ENCODE measurements at places on chromosomes 13 and 19.

GRCh38 chr13:100544866-100545683 is 43.5 kb downstream of the GGACT start:
- no peak for DNase-seq

GRCh38 chr13:113815151-113816058 is 48.5 kb downstream of the GAS6 start:
- DNase-seq = no peak

- no peak for DNase-seq
Measured at GRCh38 chr19:35249146-35249847, 495 bp downstream of the LSR start.

- no peak for DNase-seq
Measured at GRCh38 chr13:111546921-111547675, 226.7 kb downstream of the TEX29 start.

- DNase-seq = peak; percentile 54
Measured at GRCh38 chr19:48874303-48875135, 2.3 kb downstream of the PPP1R15A start.

GRCh38 chr13:24491845-24492244 is 20.7 kb downstream of the PARP4 start:
- no peak for DNase-seq

DNA sequence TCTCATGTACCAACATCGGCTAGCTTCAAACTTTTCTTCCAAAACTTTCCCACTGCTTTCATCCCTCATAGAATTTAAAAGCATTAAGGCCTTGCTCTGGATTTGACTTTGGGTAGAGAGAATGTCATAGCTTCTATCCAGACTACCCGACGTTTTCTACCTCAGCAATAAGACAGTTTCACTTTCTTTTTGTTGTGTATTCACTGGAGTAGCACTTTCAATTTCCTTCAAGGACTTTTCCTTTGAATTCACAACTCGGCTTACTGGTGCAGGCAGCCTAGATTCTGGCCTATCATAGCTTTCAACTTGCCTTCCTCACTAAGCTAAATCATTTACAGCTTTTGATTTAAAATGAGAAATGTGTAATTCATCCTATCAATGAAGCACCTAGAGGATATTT is 420.4 kb upstream of the GPC6 start:
- no peak for DNase-seq

DNA sequence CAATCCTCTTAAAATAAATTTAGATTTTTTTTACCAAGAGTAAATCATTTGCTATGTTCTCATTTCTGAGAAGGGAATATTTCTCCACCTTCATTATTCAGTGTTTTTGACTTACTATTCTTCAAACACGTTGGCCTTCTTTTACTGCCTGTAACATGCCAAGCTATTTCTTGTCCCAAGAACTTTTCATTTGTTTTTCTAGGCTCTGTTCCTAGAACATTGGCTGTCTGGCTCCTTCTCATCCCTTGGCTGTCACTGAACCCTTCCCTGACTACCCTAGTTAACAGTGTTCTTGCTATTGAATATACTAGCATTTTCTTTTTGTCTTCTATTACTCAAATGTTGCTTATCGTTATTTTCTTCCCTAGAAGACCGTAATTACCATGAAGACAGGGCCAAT is 248.1 kb downstream of the ITGBL1 start:
- no peak for DNase-seq

DNA sequence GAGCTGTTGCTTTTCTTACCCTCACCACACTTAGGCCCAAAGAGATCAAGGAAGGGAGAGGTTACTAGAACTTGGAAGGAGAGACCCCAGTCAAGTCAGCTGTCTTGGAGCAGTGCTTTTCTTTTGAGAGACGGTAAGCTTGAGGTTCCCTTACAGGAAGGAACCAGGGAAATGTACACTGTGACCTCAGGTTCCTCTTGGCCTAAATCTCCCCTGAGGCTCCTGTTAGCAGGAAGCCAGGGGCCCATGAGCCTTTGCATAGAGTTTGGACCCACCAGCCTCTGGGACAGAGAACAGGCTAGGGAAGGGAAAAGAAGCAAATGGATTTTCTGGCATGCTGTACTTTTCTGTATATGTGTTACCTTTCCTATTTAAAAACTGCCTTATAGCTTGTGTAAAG is 5.9 kb upstream of the GPR18 start:
- DNase-seq = no peak

- peak; percentile 33 for DNase-seq
Measured at GRCh38 chr13:59677966-59678814, 485.5 kb downstream of the DIAPH3 start.

- no peak for DNase-seq
Measured at GRCh38 chr19:30091456-30091855, 149.4 kb downstream of the URI1 start.

DNA sequence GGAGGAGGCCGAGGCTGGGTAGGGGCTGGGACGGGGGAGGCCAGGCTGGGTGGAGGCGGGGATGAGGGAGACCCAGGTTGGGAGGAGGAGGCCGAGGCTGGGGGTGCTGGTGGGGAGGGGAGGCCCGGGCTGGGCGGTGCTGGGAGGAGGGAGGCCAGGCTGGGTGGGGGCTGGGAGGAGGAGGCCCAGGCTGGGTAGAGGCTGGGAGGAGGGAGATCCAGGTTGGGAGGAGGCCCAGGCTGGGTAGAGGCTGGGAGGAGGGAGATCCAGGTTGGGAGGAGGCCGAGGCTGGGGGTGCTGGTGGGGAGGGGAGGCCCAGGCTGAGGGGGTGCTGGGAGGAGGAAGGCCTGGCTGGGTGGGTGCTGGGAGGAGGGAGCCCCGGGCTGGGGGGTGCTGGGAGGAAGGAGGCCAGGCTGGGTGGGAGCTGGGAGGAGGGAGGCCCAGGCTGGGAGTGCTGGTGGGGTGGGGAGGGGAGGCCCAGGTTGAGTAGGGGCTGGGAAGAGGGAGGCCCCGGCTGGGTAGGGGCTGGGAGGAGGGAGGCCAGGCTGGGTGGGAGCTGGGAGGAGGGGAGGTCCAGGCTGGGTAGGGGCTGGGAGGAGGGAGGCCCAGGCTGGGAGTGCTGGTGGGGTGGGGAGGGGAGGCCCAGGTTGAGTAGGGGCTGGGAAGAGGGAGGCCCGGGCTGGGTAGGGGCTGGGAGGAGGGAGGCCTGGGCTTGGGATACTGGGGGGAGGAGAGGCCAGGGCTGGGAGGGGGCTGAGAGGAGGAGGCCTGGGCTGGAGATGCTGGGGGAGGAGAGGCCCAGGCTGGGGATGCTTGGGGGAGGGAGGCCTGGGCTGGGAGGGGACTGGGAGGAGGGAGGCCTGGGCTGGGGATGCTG is 10.7 kb downstream of the TPGS1 start:
- no peak for DNase-seq

DNA sequence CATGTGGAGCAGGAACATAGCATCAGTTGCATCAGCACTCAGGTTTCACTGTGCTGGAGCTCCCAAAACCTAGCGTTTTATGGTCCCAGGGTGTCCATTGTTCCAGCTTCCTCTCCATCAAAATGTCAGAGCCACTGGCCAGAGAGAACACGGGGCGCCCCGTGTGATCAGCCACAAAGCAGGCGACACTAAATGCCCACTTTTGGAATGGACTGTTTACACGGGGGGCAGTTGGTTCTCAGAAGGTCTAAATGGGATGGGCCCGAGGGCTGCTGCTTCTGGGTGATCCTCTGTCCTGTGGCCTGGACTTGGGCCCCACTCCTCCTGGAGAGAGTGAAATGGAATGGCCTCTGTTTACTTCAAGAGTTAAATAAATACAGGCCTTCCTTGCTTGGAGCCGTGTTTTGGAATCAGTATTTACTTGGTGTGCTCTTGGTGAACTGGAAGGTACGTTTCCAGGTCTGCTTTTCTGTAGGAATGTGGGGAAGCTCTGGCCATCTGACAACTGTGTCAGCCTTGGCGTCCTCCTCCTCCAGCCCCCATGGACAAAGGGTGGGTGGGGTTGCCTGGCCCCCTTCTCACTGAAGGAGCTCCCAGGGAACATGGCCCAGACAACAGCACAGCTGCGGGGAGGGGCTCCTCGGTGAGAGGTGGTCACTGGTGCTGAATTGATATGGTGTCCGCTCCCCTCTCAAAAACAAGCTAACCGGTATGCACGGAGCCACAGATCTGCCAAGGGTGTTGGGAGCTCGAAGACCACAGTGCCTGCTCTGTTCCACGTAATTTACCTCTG is 16.1 kb upstream of the MCF2L start:
- no peak for DNase-seq

DNA sequence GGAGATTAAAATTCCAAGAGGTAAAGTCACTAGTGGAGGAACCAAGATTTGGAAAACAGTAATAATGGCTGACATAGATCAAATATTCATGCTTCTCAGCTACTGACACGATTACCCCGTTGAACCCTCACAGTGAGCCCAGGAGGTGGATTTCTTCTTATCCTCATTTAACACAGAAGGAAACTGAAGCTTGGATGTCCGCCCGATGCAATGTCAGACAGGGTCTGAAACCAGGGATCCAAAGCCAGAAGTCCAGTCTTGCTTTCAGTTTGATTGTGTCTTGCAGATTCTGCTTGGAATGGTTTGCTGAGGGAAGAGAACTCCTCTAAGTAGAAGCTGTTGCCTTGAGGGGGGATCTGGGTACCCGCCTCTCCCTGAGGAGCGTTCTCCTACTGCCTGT is 404.7 kb downstream of the KCNRG start:
- no peak for DNase-seq

GRCh38 chr19:32566246-32566830 is 14.7 kb upstream of the PDCD5 start:
- DNase-seq = peak; percentile 59

GRCh38 chr13:80551650-80552497 is 210.9 kb upstream of the SPRY2 start:
- no peak for DNase-seq

- no peak for DNase-seq
Measured at GRCh38 chr13:73335210-73335609, 276.4 kb downstream of the KLF5 start.

DNA sequence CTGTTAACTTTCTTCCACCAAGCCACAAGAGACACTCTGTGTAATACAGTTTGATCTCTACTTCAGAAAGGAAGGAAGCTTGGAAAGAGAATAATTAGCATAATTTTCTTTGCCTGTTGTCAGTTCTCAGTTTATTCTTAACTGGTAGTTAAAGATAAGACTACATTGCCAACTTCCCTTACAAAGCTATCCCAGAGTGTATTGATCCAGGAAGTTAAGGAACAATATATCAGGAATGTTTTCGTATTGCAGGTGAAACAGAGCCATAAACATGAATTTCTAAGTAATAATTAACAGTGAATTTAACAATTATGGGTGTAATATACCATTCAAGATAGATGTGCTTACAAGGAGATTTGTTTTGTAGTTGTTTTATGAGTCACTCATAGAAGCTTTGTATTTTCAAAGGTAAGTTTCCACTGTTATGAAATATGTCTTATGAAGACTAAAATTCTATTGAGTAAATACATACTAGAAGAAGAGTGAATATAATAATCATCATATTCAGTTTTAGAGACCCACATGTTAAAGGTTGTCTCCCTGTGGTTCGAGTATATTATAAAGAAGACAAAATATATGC is 88.4 kb upstream of the KLF5 start:
- DNase-seq = no peak

- DNase-seq = no peak
Measured at GRCh38 chr19:38918526-38918925, 6.5 kb upstream of the CCER2 start.

GRCh38 chr13:29100758-29101157 is 280.6 kb downstream of the MTUS2 start:
- DNase-seq = no peak

- DNase-seq = no peak
Measured at GRCh38 chr13:81929988-81930387, 1589.1 kb upstream of the SPRY2 start.

DNA sequence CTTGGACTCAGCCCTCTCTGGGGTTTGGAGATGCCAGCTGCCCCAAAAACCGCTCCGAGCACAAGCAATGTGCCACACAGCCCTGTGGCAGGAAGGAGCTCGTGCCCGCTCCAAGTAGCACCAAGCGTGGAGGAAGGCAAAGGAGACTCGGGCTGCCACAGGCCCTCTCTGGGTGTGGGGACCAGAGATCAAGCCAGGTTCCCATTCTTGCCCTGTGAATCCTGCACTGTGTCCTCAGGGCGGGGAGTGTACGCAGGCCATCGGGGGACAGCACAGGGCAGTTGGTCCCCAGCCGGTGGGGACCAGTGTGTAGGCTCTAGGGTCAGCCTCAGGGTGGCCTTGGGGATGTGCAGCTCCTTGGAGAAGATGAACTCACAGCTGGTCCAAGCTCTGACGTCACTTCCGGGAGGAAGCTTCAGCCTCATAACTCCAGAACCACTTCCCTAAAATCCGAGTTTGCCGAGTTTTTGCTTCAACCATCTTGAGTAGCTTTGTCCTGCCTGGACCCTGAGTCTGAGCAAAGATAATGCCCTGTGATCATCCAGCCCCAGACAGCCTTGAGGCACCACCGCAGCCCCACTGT is 9.3 kb upstream of the CPAMD8 start:
- no peak for DNase-seq

GRCh38 chr13:74372511-74372910 is 238.3 kb upstream of the KLF12 start:
- DNase-seq = no peak

DNA sequence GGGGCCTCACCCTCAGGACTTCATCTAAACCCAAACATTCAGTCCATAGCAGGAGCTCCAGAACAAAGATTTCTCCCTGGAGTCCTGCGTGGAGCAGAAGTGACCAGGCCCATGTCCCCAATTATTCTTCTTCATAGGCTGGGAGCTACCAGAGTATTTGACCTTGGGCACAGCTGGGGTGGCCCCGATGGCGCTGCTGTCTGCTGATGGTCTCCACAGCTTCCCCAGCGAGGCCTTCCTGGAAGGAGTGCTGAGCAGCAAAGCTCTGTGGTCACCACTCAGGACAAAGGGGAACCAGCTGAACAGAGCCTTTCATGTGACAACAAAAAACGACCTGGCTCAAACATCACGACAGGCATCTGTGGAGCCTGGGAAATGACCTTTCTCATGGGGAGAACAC is 62.7 kb upstream of the ARGLU1 start:
- DNase-seq = no peak

DNA sequence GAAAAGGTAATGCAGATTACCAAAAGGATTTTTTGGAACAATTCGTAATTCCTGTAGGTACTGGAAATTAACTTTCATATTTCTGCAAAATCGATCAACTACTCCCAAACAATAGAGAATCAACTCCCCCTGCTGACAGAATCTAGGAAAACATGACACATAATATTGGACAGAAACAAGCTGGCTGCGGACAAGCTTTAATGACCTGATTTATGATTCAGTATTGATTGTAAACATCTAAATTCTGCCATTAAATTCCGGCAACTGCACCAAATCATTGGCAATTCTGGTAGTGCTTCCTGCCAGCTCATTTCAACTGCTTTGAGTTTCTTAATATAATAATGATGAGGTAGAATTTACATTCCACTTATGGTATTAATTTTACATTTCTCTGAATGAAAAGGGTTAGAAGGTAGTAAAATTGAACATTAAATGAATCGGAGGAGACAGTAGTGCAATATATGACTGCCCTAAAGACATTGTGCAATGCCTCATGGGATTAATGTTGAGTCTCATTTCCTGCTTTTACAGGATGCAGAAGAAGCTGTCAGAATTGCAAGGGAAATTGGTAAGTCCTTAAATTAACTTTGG is 146.5 kb downstream of the PCCA start:
- peak; percentile 17 for DNase-seq

All from BE2C (cell line).